ENCODE measurements at places on chromosomes 6 and 20.

DNA sequence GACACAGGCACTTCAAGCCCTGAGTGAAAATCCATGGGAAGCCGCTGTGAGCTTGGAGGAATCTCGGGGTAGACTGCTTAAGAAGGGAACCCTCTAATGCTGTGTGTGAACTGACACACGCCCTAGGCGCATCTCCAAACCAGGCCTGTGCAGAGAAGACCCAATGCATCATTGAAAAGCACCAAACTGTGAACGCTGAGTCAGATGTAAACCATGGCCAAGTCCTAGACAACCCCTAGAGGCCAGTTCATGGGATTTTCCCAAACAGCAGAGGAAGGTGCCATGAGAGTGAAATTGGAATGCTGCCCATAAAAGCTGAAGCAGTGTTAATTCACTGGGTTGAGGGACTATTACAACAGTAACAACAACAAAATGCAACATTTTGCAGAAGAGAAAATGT is 296.5 kb downstream of the SMOC2 start:
- DNase-seq = no peak

GRCh38 chr20:10218536-10219451 is at the start of gene SNAP25:
Gene SNAP25, plus strand, starts transcription at chr20:10218830. Its CDS starts 56,662 bp downstream, at chr20:10275492.
- peak; percentile 7 for DNase-seq

- no peak for DNase-seq
Measured at GRCh38 chr20:9398882-9399281, 115.5 kb upstream of the LAMP5 start.

- no peak for DNase-seq
Measured at GRCh38 chr20:45340236-45340847, 7.9 kb downstream of the SDC4 start.

DNA sequence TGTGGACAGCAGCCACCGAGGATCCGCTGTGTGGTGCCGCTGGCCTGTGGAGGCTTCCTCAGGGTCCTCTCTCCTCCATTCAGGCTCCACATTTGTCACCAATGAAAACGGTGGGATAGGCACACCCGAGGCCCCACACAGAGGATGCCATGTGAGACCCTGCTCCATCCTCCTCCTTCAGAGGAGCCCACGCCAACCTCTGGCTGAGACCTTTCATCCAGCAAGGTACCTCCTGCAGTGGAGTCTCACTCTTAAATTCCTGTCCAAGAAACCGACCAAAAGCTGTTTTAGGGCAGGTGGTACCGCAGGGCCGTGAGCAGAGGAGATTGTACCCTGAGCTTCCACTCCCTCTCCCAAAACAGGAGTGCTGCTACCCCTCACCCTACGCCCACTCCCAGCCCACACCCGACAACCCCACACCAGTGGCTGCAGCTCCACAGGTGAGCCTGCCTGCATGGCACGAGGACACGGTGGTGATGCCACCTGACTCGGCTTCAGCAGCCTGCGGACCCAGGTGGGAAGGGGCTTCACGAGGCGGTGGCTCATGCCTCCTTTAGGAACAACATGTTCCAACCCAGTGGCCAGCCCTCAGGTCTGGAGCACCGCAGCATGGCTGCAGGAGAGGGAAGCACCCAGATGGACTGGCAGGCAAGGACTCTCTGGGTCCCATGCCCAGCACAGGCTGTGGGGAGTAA is 237.6 kb upstream of the AFDN start:
- no peak for DNase-seq

- no peak for DNase-seq
Measured at GRCh38 chr6:24194978-24195700, 69.1 kb downstream of the NRSN1 start.

GRCh38 chr6:159282421-159282820 is 113.2 kb downstream of the FNDC1 start:
- DNase-seq = no peak

- no peak for DNase-seq
Measured at GRCh38 chr6:167799033-167799821, 27.5 kb upstream of the AFDN start.

- DNase-seq = no peak
Measured at GRCh38 chr20:57060407-57061050, 205.9 kb downstream of the BMP7 start.

GRCh38 chr6:149889326-149889725 is 8.6 kb downstream of the RAET1E start:
- DNase-seq = no peak

GRCh38 chr20:23103284-23104018 is 17.3 kb upstream of the CD93 start:
- DNase-seq = no peak

DNA sequence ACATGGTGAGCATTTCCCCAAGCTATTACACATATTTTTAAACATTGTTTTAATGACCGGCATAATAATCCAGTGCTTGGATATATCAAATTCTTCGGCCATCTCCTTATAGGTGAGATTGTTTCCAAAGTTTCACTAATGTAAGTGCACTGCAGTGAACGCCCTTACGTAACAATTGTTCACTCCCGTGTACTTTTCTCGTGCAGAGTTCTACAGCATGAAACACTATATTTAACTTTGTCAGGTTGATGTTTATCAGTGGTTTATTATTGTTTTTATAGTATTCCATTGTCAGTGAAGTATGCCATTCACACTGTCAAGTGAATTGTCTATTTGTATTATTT is 3.4 kb upstream of the GZF1 start:
- no peak for DNase-seq

DNA sequence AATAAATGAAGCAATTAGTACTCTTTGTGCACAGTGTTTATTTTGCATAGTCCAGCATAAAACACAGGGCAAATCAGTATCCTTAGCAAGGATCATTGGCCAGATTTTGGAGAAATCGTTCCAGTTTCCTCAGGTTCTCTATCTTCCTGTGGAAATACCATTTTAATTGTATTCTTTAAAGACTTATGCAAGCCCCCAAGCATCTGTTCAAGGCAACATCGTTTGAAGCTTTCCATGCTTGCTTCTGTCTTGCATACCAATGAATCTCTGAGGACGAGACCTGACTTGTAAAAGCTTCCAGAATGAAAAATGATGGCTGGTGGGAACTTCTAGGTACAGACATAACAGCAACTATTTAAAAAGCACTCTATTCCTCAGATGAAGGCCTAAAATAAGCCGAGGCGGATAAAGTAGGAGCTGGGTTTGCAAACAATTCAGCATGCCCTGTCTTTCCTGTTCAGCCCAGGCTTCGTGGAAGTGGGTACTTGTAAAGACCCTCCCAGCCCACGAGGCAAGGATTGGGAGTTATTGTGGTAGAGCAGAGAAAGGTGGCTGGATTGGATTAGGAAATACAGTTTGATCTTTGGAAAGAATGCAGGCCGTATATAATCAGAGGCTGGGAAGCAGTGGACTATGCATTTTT is 21.6 kb downstream of the NRSN1 start:
- DNase-seq = no peak

DNA sequence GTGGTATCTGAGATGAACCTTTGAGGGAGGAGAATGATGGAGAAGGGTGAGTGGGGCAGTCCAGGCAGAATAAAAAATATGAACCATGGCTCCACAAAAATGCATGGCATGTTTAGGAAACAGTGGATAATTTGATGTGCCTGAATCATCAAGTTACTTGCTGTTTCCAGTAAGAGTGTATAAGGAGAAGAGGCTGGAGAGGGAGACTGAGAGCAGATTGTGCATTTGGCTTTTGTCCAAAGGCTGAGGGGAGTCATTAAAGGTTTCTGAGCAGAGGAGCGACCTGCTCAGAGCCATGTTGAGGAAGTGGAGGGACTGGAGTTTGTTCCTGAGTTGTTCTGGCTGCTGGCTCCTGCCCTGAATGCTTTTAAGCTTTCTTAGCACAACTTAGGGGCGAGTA is 6.1 kb downstream of the MMP24 start:
- DNase-seq = no peak

DNA sequence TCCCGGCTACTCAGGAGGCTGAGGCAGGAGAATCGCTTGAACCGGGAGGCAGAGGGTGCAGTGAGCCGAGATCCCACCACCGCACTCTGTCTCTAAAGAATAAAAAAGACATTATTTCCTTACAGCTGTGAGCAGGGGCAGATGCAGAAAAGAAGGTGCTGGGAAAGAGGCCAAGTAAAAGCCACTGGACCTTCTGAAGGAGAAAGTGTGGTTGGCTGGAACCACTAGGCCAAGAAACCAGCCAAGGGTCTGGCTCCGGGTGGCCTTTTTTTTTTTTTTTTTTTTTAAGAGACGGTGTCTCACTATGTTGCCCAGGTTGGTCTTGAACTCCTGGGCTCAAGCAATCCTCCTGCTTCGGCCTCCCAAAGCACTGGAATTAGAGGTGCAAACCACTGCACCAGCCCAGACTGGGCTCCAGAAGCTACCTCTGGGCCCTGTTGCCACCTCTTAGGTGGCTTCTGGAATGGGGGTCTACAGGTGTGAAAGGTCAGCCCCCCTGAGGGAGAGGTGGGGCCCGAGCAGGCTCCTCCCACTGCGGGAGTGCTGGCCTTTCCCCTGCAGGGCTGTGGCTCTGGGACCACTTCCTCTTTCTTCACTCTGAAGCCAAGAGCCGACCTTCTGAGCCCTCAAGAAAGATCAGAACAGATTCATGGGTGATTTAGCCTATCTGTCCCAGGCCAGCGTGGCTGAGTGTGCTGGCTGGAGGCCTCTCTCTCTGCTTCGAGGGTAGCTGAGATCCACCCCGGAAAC is at the start of gene FGD2:
Gene FGD2 (plus strand): TSS at position 595 of the 750 bp plus-strand sequence. CDS start 163 bp downstream, outside the sequence.
- DNase-seq = no peak
